Endodermal cell (in vitro differentiated cells): ENCODE measurements at places on chromosomes 6 and 20.

GRCh38 chr6:41036186-41036585 lies 2.8 kb downstream of the UNC5CL start:
- no peak for DNase-seq

DNA sequence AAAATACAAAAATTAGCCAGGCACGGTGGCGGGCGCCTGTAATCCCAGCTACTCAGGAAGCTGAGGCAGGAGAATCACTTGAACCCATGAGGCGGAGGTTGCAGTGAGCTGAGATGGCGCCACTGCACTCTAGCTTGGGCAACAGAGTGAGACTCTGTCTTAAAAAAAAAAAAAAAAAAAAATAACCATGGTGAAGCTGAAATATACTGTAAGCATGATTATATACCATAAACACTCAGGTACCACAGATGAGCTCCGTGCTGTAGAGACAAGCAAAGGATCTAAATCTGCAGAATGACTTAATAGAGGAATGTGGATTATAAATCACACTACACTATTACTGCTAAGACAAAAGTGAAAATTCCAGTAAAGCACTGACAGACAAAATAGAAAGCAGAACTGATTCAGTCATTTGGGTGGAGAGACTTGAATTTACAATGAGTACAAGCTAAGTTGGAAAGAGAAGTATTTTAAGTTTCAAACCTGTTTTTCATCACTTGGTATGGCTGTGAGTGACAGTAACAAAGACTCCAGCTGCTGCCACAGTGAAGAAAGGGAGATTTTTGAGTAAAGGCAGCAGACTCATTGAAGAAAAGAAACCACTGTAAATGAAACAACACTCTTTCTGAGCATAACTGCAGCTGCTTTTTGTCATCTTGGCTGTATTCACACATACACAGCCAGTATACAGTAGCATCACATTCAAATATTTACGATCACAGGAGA lies 322.1 kb downstream of the RNGTT start:
- DNase-seq, result no peak

GRCh38 chr6:33692078-33692759 lies 19.3 kb downstream of the UQCC2 start:
- peak; percentile 83 for DNase-seq

GRCh38 chr20:25223765-25224720 lies 23.8 kb upstream of the PYGB start:
- DNase-seq, result peak; percentile 33

- DNase-seq, result no peak
These were observed 881.8 kb upstream of the CITED2 start for GRCh38 chr6:140256248-140256647.
